B cell (primary cell): ENCODE measurements at places on chromosomes 12 and 14. TPM values are rescaled to one million over a fixed set of nuclear protein-coding genes. Genes with fewer than 3 reads are reported as not detected.

IFNG-AS1 gene
- total RNA-seq: 14.7 and 19.0 TPM in 2 replicates

PRKAG1 gene
- 58.6 and 60.0 TPM in 2 replicates for total RNA-seq

TEX52 gene
- total RNA-seq: not detected in 2 replicates

SRRM4 gene
- total RNA-seq: not detected in 2 replicates

PLA2G1B gene
- total RNA-seq: not detected in 2 replicates

MYH6 gene
- total RNA-seq: not detected in 2 replicates

KIF26A gene
- not detected in 2 replicates for total RNA-seq

SIX6 gene
- total RNA-seq: not detected in 2 replicates

RNASE7 gene
- total RNA-seq: not detected in 2 replicates

- H3K4me1 ChIP-seq: no peaks in the 10 kb centered on the region
- no peak overlapping the region for H3K4me3 ChIP-seq
- DNase-seq: no peak
These were observed 59.7 kb downstream of the SCFD1 start for GRCh38 chr14:30681752-30682355.

DNA sequence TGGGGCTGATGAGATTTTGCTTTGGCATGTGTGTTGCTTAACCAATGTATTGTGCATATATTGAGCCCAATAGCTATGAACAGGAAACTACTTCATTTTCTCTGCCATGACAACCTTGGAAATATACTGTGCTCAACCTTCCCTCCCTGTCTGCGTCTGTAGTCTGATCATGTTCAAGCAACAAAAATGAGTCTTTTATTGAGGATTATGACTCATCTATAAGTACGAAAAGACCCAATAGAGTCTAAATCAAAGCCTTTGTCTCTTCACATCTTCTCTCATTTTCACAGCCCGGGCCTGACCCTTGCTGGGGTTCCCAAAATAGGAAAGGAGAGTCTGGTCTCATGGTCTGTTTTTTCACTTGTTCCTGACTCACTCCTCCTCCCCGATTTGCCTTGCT is 158.2 kb downstream of the CAND1 start:
- H3K27ac ChIP-seq: no peak overlapping the region
- DNase-seq: no peak
- H3K4me3 ChIP-seq: no peak overlapping the region
- H3K36me3 ChIP-seq: no peaks in the 10 kb centered on the region
- no peaks in the 10 kb centered on the region for H3K4me1 ChIP-seq

- H3K36me3 ChIP-seq: no peaks in the 10 kb centered on the region
- H3K27ac ChIP-seq: no peak overlapping the region
- no peak for DNase-seq
- no peaks in the 10 kb centered on the region for H3K4me1 ChIP-seq
- H3K27me3 ChIP-seq: no peaks in the 10 kb centered on the region
These were observed 27.8 kb downstream of the NPC2 start for GRCh38 chr14:74465335-74465734.

GRCh38 chr14:90061685-90062126 is at the start of gene KCNK13:
Gene KCNK13 (plus strand): TSS chr14:90061994. CDS start chr14:90062206, 212 bp downstream.
- H3K27me3 ChIP-seq: no peaks in the 10 kb centered on the region
- DNase-seq: peak; percentile 29
- H3K4me1 ChIP-seq: peaks cover 40% of the 10 kb centered on the region
- no peaks in the 10 kb centered on the region for H3K36me3 ChIP-seq

DNA sequence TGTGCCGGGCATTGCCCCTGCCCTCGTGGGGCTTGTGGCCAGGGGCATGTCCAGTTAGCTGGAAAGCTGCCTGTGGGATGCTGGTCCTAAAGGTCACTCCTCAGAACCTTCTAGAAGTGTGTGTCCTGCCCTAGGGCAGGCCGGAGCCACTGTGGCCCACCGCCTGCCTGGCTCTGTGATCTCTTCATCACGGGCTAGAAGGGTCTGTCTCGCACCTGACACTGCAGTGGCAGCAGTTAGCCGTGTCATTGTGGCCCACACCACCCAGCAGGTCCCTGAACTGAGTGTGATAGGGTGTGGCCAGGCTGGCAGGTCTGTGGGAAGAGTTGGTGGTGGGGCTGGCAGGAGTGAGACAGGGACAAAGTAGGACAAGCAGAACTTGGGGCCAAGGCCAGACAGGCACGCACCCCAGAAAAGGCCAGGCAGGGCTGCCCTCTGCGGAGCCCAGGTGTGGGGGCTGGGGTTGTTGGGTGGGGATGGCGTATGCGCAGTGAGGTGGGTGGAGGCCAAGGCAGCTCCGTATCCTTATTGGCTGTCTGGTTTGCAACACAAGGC is 41.2 kb downstream of the ADGRD1 start:
- peaks cover 6% of the 10 kb centered on the region for H3K27me3 ChIP-seq
- H3K27ac ChIP-seq: no peak overlapping the region

DNA sequence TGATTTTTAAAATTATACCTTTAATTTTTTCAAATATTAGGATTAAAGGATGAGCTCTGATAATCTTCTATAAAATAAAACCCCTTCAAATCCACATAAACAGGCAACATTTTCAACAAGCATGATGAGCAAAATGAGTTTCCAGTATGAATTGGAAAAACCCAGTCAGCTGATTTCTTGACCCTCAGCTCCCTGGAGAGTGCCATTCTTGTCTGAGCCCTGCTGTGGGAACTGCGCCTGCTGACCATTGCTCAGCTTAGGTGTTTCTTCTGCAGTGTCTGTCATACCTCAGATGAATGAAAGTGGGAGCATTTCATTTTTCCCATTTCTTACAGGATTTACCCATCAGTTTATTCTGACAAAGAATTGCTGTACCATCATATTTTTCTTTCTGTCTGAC is 27.6 kb downstream of the MAPKAPK5 start:
- peaks cover 79% of the 10 kb centered on the region for H3K36me3 ChIP-seq
- no peaks in the 10 kb centered on the region for H3K27me3 ChIP-seq
- H3K4me1 ChIP-seq: no peaks in the 10 kb centered on the region
- no peak for DNase-seq
- no peak overlapping the region for H3K27ac ChIP-seq
- H3K4me3 ChIP-seq: no peak overlapping the region

DNA sequence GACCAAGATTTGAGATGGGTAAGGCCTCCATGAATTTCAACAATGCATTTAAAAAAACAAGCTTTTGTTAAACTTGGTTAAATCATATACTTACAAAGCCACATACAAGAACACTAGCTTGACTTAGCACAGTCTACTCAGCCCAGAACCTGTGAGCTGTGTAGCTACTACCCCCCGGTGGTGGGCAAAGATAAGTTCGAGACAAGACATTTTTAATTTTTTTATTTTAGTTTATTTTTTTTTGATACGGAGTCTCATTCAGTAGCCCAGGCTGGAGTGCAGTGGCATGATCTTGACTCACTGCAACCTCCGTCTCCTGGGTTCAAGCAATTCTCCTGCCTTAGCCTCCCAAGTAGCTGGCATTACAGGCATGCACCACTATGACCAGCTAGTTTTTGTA is 3.7 kb upstream of the NECAP1 start:
- H3K4me3 ChIP-seq: no peak overlapping the region
- H3K27me3 ChIP-seq: no peaks in the 10 kb centered on the region
- peak; percentile 56 for DNase-seq
- no peak overlapping the region for H3K27ac ChIP-seq
- H3K36me3 ChIP-seq: no peaks in the 10 kb centered on the region

DNA sequence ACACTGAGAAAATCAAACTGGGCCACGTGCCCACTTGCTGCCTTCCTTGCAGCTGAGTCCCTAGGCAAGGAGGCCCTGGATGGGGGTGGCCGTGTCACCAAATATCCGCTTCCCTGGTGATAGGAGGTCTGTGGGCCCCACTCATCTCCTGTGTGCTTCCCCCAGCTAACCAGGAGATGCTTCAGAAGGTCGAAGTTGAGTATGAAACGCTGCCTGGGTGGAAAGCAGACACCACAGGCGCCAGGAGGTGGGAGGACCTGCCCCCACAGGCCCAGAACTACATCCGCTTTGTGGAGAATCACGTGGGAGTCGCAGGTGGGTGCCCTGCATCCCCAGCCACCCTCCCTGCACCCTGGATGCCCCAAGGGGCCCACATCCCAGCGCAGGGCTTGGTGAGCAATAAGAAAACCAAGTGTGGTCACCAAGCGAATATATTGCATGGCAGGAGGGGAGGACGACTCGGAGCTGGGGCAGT is 6.8 kb upstream of the SIVA1 start:
- no peak overlapping the region for H3K4me3 ChIP-seq
- H3K4me1 ChIP-seq: peaks cover 3% of the 10 kb centered on the region
- H3K27ac ChIP-seq: no peak overlapping the region
- no peaks in the 10 kb centered on the region for H3K27me3 ChIP-seq

DNA sequence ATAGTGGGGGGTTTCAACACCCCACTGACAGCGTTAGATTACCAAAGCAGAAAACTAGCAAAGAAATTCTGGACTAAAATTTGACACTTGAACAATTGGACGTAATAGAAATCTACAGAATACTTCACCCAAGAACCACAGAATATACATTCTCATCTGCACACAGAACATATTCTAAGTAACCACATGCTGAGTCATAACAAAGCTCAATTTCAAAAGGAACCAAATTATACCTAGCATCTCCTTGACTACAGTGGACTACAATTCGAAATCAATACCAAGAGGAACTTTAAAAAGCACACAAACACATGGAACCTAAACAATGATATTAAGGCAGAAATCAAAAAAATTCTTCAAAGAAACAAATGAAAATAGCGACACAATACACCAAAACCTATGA is 871.6 kb upstream of the MDGA2 start:
- H3K4me1 ChIP-seq: no peaks in the 10 kb centered on the region
- H3K27ac ChIP-seq: no peak overlapping the region
- H3K4me3 ChIP-seq: no peak overlapping the region
- no peak for DNase-seq

- H3K36me3 ChIP-seq: no peaks in the 10 kb centered on the region
- no peak overlapping the region for H3K27ac ChIP-seq
- H3K4me1 ChIP-seq: no peaks in the 10 kb centered on the region
- no peak for DNase-seq
These were observed 69.3 kb upstream of the ADAMTS20 start for GRCh38 chr12:43621262-43621661.

GRCh38 chr12:82149045-82149444 is 209.1 kb downstream of the CCDC59 start:
- no peak overlapping the region for H3K4me3 ChIP-seq
- no peaks in the 10 kb centered on the region for H3K36me3 ChIP-seq
- no peak for DNase-seq
- no peaks in the 10 kb centered on the region for H3K27me3 ChIP-seq
- H3K4me1 ChIP-seq: no peaks in the 10 kb centered on the region

GRCh38 chr12:52232203-52232673 is 805 bp upstream of the KRT7 start:
- no peak for DNase-seq
- H3K4me3 ChIP-seq: no peak overlapping the region
- H3K27me3 ChIP-seq: no peaks in the 10 kb centered on the region
- no peak overlapping the region for H3K27ac ChIP-seq
- H3K36me3 ChIP-seq: no peaks in the 10 kb centered on the region

- no peak overlapping the region for H3K27ac ChIP-seq
- no peaks in the 10 kb centered on the region for H3K36me3 ChIP-seq
- no peaks in the 10 kb centered on the region for H3K4me1 ChIP-seq
- H3K4me3 ChIP-seq: no peak overlapping the region
- H3K27me3 ChIP-seq: no peaks in the 10 kb centered on the region
These were observed 33.0 kb upstream of the SLC5A8 start for GRCh38 chr12:101243074-101243473.

GRCh38 chr14:75273272-75274049 is 5.2 kb upstream of the FOS start:
- H3K4me3 ChIP-seq: no peak overlapping the region
- no peak for DNase-seq
- H3K4me1 ChIP-seq: peaks cover 49% of the 10 kb centered on the region
- no peaks in the 10 kb centered on the region for H3K36me3 ChIP-seq

DNA sequence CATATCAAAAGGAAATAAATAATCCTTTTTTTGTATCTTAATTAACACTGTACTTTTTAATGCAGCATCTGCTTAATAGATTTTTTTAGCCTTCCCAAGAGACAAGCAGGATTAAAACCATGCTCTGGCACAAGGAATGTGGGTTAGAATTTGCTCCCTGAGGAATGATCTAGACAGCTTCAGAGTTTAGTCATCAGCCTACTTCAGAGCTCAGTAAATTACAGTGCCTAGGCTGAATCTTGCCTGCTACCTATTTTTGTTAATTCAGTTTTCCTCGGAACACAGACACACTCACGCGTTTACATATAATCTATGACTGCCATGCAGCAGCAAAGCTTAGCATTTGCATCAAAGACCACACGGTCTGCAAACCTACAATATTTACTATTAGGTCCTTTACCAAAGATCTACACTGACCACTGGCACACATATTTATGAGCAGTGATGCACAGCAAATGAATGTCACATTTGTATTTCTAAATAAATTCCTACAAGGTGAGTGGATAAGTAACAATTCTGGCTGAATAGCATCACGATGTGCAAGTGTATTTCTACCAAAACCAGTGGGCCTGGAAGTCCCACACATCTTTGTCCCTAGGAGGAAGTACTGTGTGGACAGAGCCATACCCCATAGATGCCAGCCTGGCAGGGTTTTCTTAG is 309.8 kb upstream of the TMEM132C start:
- H3K36me3 ChIP-seq: no peaks in the 10 kb centered on the region
- no peak overlapping the region for H3K27ac ChIP-seq
- no peaks in the 10 kb centered on the region for H3K4me1 ChIP-seq
- no peak overlapping the region for H3K4me3 ChIP-seq
- H3K27me3 ChIP-seq: no peaks in the 10 kb centered on the region

DNA sequence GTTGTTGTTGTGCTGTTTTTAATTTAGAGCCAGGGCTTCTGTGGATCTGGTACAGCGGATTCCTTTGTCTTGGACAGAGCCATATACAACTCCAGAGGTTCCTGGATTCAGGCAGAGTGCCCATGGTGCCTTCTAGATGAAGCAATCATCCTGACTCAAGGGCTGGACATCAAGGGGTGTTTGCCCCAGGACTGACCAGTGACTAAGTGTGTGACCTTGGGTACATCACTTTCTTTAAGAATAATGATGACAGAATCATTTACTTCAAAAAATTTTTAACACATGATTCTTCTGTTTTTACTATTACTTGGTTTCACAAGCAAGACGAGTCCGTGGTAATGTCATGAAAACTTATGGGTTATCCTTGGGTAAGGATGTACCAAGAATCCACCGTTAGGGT is 397.3 kb downstream of the ZFP36L1 start:
- no peak for DNase-seq
- peaks cover 58% of the 10 kb centered on the region for H3K4me1 ChIP-seq
- H3K36me3 ChIP-seq: no peaks in the 10 kb centered on the region

DNA sequence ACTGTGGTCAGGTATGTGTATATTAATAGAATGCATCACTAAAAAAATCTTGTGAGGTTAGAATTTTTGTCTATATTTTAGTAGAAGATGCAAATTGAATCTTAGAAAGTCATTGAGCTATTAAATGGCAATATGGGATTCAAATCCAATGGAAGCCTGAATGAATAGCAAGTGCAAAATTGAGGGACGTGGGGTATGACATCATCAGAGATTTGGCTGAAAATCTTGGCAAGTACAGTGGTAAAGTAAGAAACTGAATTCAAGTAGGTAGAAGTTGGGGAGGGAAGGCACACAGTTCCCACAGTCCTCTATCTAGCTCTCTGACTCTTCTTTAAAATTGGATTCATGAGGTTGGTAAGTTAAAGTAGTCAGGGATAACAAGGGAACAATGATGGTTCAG is 97.4 kb upstream of the SSTR1 start:
- H3K4me1 ChIP-seq: no peaks in the 10 kb centered on the region
- H3K27ac ChIP-seq: no peak overlapping the region
- no peaks in the 10 kb centered on the region for H3K27me3 ChIP-seq

GRCh38 chr12:111085096-111085495 is 164.7 kb upstream of the MYL2 start:
- peaks cover 4% of the 10 kb centered on the region for H3K4me1 ChIP-seq
- no peak for DNase-seq
- no peak overlapping the region for H3K4me3 ChIP-seq
- H3K27me3 ChIP-seq: no peaks in the 10 kb centered on the region
- H3K36me3 ChIP-seq: no peaks in the 10 kb centered on the region
- H3K27ac ChIP-seq: no peak overlapping the region

- H3K36me3 ChIP-seq: no peaks in the 10 kb centered on the region
- peaks cover 27% of the 10 kb centered on the region for H3K4me1 ChIP-seq
- no peaks in the 10 kb centered on the region for H3K27me3 ChIP-seq
- peak overlapping the region; percentile 27 for H3K27ac ChIP-seq
These were observed 16.7 kb downstream of the NEUROD4 start for GRCh38 chr12:55036326-55037115.
